NCI-H510A treated with DMSO at 0.1 percent for 48 hours (cell line): ENCODE measurements at places on chromosomes 6 and 20.

DNA sequence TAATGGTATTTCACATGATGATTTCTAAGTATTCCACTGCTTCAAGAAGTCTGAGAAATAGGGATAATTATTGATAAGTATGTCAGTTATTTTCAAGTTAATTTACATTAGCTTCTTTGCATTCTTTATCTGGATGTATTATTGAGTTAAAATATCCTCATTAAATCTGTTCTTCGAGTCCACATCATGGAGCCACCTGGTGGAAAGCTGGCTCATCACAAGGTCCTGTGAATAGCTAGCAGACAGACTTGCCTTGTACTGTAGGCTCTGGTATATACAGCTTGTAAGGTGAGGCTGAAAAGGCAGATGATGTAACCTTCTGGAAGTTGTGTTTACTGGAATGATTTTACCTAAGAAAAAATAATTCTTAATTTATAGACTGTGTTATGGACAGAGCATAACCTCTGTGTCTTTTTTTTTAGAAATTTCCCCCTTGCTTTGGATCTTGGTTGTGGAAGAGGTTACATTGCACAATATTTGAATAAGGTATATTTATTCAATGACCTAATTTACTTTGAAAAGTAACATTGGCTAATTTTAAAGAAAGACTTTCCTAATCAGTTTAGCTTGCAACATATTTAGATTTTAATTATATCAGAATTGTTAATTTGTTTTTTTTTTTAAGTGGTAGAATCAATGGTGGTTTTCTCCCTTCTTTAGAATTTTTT is 3.5 kb downstream of the NDUFAF5 start:
- peak; percentile 69 for DNase-seq

DNA sequence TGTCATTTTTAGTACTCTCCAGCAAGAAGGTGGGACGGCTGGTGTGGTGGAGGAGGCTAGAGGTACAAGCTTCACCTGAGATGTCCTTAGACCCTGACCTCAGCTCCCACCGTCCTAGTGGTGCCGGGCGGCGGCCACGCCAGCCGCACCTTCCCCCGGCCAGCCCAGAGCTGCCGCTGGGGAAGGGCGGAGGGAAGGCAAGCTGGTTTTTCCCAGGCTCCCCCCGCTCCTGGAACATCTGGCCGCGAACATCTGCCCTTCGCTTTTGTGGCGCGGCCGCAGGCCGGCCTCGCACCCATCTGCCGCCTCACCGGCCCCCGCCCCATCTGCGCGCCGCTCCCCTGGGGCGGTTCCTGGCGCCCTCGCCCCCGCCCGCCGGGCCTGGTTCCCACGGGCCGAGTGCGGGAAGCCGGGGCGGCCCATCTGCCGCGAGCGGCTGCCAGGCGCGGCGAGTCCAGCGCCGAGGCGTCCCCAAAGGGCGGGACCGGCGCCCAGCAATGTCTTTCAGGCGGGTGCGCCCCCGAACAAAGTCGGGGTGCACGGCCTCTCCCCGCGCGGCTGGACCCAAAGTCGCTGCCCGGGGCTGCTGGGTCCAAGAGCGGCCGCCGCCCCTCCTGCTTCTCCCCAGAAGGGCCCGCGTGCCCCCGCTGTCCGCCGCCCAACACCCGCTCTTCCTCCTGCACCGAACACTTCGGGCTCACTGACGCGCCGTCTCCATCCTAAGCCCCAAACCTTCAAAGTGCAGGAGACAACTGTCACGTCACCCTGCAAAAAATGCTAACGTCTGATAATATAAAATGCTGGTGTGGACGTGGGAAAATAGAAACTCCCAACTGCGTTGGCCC is 17.3 kb upstream of the ID1 start:
- DNase-seq = no peak

GRCh38 chr20:24906806-24907205 is 42.3 kb upstream of the CST7 start:
- no peak for DNase-seq

GRCh38 chr6:133136177-133136880 is 104.8 kb upstream of the EYA4 start:
- no peak for DNase-seq

- DNase-seq = no peak
Measured at GRCh38 chr6:35831257-35832007, 26.3 kb downstream of the LHFPL5 start.

DNA sequence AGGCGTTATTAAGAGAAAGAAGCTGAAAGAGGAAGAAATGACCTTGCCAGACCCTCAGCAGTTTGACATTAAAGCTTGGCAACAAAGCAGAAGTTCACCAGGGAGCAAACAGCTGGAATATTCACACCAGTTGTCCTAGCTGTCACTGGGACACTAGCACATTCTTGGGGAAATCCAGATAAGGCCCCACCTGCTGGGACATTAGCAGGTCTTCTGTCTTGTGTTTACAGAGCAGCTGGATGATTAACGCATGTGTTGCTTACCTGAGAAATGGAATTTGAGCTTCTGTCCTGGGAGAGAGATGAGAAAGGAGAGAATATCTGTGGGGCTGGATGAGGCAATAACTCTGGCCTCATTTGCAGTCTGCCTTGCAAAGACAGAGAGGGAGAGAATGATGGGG is 137.6 kb upstream of the RIN2 start:
- DNase-seq = no peak

- no peak for DNase-seq
Measured at GRCh38 chr6:118574051-118574865, 26.2 kb downstream of the PLN start.
